ENCODE measurements at places on chromosomes 16 and 17.

- DNase-seq, result no peak
These were observed 34.3 kb downstream of the HEATR3 start for GRCh38 chr16:50099957-50100648.

DNA sequence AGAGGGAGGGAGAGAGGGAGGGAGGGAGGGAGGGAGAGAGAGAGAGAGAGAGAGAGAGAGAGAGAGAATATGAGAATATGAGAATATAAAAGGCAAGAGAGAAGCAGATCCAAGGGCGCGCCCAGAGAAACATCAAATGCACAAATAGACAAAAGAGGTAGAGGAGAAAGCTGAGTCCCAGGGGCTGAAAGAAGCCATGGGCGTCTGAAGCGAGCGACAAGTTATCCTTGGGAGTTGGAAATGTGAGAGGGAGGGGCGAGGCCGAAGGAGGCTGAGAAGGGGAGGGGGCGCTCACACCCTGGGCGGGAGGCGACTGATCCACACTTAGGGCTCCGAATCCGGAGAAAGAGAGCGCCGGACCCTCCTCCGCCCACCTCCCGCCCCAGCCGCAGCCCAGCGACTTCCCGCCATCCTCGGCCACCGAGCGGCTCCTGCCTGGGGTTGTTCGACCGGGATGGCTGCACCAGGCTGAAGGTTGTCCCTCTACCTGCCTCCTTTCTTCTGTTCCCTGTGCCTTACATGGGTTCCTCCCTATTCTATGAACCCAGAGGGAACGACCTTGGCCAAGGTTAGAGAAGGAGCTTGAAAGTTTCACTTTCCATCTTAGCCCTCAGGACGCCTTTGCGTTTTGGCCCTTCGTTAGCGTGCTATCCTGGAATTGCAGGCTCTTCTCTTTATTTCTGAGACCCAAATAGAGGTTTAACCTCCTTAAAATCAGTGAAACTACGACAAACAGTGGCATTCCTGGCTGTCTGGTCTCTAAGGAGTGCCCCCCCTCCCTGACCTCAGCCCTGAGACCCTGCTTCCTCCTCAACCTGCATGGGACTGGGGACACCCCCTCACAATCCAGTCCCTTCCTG lies 21.2 kb upstream of the HOXB9 start:
- no peak for DNase-seq

- no peak for DNase-seq
These were observed 24.4 kb downstream of the NAA60 start for GRCh38 chr16:3467921-3468320.

GRCh38 chr17:73586275-73586832 lies 57.9 kb downstream of the SDK2 start:
- DNase-seq, result no peak

- no peak for DNase-seq
These were observed 92.4 kb downstream of the RGS9 start for GRCh38 chr17:65229621-65229995.

- DNase-seq, result no peak
These were observed 681 bp downstream of the TMEM102 start for GRCh38 chr17:7435676-7436555.

- DNase-seq, result no peak
These were observed 23.6 kb upstream of the PLLP start for GRCh38 chr16:57308041-57308440.

DNA sequence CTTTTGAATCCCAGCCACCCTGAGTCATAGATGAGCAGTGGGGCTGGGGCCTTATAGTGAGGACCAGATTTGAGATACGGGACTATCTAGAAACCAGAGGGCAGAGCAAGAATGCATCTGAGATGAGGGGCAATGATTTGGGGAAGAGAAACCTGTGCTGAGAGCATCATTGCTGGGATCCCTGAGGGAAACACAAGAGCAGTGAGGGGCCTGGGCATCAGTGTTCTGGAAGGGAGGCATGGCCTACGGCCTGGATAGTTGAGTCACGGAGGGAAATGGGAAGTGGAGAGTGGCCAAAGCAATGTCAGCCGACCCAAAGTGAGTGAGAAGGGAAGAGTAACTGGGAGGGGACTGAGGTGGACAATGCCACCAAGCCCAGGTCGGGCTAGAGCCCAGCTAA lies 5.2 kb downstream of the CAMTA2 start:
- no peak for DNase-seq

Measured in cardiac fibroblast (primary cell).